ENCODE measurements at places on chromosomes 5 and 9.

GRCh38 chr5:67283275-67283987 lies 86.8 kb upstream of the CD180 start:
- DNase-seq: no peak

- no peak for DNase-seq
These were observed 135.5 kb upstream of the EFNA5 start for GRCh38 chr5:107806271-107806670.

- DNase-seq: no peak
These were observed 27.1 kb downstream of the CAMK2A start for GRCh38 chr5:150262502-150262901.

GRCh38 chr5:16464231-16464630 lies 1.4 kb downstream of the ZNF622 start:
- no peak for DNase-seq

- DNase-seq: no peak
These were observed 120.6 kb upstream of the NIPBL start for GRCh38 chr5:36755920-36756488.

- no peak for DNase-seq
These were observed 102.2 kb downstream of the SERINC5 start for GRCh38 chr5:80153586-80154126.

DNA sequence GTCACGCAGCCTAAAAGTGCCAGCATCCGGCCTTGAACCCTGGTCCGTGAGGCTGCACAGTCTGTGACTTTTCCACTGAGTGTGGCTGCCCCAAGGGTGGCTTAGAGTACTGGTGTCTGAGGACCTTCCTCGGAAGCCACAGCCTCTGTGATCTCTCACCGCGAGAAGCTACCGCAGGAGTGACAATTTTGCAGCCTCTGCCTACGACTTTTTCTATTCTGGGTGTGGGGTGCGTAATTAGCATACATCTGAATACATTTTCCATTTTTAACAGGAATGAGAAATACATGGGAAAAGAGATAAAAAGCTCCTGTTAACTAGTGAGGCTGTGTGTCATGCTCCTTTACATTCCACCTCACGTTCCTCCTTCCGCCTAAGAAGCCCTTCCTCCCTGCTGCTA lies 48.3 kb upstream of the HRH2 start:
- DNase-seq: no peak

DNA sequence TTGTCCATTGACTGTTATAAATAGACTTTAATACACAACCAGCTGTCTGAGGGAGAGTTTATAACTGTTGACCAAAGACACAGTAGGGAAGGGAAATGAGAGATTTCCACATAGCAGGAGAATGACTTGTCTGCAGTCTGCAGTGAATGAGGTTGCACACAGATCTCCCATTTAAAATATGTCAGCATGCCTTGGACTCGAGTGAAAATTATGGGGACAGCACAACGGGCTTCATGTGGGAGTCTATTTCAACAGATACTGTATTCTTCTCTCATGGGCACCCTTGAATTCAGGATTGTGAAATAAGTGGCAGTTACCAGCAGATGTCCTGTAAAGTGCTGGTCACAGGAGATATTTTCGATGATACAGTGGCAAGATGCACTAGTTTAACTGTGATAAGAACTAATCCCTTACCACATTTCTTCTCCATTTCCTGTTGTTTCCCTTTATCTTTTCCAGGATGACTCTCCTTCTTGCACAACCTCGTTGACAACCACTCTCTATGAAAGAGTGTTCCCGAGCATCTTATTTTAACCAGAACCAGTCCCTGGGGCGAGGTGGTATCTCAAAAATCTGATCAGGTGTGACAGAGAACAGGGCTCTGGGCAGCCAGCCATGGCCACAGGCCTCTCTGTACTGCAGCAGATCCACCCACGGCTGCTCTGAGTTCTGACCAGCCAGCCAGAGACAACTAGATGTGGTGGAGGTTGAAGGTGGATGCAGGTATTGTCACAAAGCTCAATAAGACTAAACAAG lies 51.5 kb upstream of the MAP3K1 start:
- DNase-seq: no peak

DNA sequence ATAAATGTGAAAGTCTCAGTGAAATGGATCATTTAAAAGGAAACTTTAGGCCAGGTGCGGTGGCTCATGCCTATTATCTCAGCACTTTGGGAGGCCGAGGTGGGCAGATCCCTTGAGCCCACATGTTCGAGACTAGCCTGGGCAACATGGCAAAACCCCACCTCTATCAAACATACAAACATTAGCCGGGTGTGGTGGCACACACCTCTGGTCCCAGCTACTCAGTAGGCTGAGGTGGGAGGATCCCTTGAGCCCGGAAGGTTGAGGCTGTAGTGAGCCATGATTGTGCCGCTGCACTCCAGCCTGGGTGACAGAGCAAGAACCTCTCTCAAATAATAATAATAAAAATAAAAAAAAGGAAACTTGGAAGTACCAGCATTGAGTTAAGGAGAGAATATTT lies 176.1 kb downstream of the HSPA4 start:
- no peak for DNase-seq

GRCh38 chr9:111442360-111443027 lies 41.7 kb downstream of the ECPAS start:
- DNase-seq: no peak

GRCh38 chr5:38940230-38940858 lies 94.5 kb downstream of the OSMR start:
- no peak for DNase-seq

DNA sequence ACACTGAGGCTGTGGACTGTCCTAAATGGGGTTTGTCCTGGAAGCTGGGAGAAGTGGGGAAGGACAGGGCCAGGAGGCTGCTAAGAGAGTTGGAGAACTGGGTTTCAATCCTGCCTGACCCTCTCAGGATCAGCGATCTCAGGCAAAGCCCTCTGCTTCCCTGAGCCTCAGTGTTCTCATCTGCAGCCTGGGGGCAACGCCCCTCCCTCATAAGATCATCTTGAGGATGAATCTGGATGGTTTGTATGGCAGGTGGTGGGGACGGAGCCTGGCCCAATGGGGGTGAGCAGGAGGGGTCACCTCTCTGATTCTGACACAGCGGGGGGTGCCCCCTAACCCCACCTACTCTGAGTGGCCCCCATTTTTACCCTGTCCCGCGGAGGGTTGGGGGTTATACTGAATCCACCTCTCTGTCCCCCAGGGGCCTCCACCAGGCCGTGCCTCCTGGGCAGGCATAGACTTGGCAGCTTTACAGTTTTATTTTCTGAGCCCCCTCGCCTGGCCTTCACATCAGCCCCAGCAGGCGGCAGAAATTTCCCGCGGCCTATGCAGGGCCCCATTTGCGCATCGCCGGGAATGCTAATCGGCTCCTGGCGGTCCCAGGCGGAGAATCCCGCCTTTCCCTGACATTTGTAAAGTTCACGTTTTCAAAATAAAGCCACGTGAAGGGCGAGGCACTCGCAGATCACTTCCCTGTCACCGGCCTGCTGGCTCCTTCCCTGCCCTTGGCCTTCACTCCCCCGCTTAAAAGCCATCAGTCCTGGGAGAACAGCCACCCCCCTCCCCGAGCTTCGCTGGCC lies 17.8 kb upstream of the LAMC3 start:
- DNase-seq: no peak

DNA sequence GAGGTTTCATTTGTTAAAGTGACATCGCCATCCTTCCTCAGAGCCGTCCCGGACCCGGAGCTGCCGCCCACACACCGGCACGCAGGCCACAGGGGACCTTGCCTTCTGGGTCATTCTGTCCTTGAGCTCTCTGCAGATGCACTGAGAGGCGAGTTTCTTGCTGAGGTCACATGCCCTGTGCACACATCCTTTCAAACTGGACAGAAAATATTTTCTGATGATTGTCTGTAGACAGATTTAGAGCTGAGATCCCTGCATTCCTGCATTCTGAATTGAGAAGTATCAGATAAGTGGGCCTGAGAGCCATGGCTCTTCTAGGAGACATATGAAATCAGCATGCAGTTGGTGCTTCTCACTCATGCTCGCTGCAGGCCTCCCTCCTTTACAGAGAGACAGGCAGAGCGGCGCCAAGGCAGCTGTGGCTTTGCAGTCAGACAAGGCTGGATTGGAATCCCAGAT lies 25.4 kb downstream of the BOD1 start:
- DNase-seq: no peak

DNA sequence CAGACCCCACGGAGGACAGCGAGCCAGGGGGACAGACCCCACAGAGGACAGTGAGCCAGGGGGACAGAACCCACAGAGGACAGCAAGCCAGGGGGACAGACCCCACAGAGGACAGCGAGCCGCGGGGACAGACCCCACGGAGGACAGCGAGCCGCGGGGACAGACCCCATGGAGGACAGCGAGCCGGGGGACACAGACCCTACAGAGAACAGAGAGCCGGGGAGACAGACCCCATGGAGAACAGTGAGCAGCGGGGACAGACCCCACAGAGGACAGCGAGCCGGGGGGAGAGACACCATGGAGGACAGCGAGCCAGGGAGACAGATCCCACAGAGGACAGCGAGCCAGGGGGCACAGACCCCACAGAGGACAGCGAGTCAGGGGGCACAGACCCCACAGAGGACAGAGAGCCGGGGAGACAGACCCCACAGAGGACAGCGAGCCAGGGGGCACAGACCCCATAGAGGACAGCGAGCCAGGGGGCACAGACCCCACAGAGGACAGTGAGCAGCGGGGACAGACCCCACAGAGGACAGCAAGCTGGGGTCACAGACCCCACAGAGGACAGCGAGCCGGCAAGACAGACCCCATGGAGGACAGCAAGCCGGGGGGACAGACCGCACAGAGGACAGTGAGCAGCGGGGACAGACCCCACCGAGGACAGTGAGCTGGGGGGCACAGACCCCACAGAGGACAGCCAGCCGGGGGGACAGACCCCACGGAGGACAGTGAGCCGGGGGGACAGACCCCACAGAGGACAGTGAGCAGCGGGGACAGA lies 4.4 kb upstream of the ZDHHC11 start:
- DNase-seq: no peak

DNA sequence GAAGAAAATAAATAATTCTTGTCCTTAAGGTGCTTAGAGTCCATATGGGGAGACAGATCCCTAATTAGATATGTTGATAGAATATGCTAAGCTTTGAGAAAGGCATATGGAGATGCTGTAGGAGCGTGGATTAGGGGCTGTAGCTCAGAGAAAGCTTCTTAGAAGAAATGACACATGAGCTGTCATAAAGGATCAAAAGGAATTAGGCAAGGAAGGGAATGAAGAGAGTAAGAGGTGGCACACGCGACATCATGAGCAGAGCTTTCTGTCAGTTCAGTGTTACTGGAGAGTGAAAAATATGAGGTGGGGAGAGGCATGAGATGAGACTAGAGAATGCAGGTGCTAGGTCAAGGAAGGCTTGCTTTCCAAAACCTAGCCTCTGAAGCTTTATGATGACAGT lies 118.6 kb downstream of the KIAA0825 start:
- DNase-seq: no peak

GRCh38 chr9:1031951-1032601 lies 18.1 kb upstream of the DMRT2 start:
- DNase-seq: no peak

Measured in glomerular endothelial cell (primary cell).